Left hindlimb (tissue), 1 donor: ENCODE measurements at places on chromosomes 7 and 10.

DNA sequence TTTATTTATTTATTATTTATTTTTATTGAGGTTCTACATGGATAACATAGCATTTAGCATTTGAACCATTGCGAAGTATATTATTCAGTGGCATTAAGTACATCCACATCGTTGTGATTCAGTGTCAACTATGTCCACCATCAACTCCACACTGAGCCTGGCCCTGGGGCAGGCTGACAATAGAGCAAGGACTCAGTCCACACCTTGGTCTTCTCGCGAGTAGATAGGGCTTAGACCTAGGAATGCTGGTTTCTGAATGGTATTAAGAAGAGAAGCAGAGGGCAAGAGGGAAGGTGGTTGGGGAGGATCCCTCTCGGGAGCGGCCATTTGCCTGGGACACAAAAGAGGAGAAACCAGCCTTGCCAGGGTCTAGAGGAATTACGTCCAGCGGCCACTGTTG is 599.2 kb upstream of the MGMT start:
- DNase-seq = no peak

DNA sequence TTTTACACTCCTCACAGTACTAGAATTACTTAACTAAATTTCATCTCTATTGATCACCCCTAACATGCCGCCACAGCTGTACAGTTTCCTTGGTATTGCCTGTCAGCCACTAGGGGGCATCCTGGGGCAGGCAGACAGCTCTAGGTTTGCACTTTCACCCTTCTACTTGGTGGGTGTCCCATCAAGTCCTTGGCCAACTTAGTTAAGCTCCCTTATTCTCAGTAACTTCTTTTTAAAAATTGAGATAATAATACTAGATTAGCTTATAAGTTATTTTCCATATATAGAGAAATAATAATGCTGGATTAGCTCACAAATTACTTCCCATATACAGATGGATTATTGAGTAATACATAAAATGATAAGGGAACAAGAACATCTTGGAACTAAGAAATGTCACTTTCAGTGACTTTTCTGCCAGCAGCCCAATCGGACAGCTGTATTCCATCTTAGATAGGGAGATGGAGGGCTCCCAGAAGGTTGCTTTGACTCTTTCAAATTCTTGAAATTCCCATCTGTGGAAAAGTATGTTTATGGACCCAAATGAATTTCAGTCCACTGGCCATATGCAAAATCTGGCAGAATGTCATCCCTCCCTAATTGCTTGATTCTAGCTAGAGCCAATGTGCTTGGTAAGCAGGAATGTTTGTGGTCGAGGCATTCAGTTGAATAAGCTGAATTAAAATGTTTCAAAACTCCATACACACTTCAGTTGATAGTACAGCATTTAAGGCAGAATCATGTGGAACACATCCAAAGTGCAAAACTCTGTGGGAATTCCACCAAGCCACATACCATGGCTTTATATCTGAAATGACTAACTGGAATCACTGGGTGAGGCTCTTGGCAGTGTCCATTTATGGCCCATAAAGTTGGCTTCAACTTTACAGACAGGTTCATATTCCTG is 309.7 kb downstream of the CSTF2T start:
- peak; percentile 45 for DNase-seq

DNA sequence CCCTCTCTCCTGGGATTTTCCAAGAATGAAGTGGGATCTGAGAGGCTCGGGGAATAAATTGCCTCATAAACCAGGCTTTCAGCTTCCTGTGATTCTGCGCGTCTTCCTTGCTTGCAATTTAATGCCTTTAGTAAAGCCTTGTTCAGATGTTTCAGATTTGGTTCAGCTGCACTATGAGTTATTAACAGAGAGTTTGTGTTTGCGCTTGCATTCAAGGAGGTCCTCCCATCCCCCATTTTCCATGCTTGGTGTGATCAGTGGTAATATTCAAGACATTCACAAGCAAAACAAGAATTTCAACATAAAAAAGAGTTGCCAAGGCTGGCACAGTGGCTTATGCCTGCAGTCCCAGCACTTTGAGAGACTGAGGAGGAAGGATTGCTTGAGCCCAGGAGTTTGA is 1068.9 kb downstream of the TYW1 start:
- no peak for DNase-seq

DNA sequence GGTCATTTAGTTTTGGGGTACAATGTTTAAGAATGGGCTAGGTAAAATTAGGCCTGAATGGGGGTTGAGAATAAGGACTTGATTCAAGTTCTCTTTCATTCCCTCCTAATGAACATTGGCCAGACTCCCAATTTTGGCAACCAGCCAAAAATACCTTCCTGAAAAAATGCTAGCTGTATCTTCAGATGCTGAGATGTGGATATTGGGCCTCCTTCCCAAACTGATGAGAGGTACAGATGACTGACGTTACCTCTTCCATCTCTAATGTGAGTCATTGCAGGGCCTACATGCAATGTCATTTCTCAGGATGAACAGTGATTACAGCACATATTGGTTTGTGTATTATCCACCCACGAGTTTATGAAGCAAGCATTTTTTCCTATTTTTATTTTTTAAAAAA is 151.6 kb downstream of the SND1 start:
- DNase-seq = no peak

GRCh38 chr10:88417387-88418030 is 165.6 kb downstream of the RNLS start:
- DNase-seq = no peak

DNA sequence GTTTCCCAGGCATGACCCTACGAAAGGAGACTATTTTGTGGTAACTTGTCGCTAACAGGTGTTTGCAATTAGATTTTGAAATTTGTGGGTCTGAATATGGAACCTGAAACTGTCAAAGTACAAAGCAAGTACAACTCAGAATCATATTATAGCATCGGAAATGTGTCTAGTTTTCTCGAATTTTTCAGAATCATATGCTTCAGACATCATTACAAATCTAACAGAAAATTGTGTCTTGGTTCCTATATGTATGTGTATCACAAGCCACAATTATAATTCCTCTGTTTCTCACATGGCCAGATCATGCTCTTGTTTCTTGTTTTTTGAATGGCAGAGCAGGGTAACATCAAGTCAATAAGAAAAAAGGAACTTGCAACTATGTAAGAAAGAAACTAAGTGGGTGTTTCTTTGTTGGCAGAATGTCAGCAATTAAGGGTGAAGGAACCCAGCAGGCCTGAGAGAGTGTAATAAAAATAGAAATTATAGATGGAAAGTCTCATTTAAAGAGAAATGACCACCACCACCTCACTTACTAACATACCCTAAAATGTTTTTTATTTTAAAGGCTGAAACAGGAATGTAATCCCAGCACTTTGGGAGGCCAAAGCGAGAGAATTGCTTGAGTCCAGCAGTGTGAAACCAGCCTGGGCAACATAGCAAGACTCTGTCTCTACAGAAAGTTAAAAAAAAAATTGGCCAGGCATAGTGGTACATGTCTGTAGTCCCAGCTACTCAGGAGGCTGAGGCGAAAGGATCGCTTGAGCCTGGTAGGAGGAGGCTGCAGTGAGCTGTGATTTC is 51.3 kb downstream of the PRTFDC1 start:
- DNase-seq = no peak
